ENCODE measurements at places on chromosomes 12 and 14.

DNA sequence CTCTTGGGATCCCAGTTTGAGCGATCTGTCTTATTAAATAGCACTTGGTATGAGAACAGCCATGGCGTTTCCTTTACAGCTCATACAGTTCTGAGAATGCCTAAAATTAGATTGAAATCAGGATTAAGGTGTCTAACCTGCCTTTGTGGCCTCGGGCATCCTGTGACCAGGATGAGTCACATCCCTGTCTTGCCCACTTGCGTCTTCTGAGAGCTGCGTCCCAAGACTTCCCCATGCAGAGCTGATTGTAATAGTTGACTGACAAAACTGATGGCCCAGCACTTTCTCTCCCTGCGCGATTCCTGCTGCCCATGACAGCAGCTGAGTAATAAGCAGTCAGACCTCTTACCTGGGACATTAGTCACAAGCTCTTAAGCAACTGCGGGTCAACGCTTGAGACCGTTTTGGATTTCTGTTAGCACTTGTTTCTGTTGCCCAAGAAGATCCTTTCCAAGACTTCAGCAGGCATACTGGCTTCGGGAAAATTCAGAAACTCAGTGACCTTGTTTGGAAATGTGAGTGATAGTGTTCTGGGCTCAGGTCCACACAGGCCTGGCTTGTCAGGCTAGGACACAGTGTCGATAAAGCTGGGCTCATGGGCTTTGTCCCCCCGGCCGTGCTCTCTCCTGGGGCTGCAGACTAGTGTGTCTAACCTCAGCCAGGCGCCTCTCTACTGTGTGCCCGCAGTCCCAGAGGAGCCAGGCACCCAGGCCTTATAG, 169.9 kb upstream of the HIF1A start:
- DNase-seq: no peak

DNA sequence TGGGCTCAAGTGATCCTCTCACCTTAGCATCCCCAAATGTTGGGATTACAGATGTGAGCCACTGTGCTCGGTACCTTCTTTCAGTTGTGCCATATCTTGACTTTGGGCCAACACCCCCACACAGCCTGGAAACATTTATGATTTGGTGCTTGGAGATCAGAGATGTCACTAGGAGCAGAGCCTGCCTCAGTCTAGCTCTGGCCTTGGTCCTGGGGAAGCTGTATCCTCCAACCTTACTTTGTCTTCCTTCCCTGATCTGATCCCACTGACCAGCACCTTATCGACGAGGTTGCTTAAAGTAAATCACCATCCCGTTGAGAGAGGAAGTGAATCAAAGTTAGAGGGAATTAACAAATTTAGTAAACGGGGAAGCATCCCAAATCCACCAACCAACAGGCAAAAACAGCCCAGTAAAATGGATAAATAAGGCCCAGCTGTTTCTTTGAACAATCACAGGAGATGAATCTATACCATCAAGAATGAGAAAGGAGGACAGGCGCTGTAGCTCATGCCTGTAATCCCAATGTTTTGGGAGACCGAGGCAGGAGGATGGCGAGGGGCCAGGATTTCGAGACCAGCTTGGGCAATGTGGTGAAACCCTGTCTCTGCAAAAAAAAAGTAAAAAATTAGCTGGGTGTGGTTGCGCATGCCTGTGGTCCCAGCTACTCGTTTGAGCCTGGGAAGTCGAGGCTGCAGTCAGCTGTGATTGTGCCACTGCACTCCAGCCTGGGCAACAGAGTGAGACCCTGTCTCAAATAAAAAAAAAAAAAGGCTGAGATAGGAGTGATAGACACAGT, 3.4 kb downstream of the PLBD2 start:
- no peak for DNase-seq

GRCh38 chr12:52203079-52203921, 11.5 kb upstream of the KRT80 start:
- DNase-seq: peak; percentile 85

- DNase-seq: no peak
Measured at GRCh38 chr14:38342803-38343202, 86.9 kb upstream of the CLEC14A start.

DNA sequence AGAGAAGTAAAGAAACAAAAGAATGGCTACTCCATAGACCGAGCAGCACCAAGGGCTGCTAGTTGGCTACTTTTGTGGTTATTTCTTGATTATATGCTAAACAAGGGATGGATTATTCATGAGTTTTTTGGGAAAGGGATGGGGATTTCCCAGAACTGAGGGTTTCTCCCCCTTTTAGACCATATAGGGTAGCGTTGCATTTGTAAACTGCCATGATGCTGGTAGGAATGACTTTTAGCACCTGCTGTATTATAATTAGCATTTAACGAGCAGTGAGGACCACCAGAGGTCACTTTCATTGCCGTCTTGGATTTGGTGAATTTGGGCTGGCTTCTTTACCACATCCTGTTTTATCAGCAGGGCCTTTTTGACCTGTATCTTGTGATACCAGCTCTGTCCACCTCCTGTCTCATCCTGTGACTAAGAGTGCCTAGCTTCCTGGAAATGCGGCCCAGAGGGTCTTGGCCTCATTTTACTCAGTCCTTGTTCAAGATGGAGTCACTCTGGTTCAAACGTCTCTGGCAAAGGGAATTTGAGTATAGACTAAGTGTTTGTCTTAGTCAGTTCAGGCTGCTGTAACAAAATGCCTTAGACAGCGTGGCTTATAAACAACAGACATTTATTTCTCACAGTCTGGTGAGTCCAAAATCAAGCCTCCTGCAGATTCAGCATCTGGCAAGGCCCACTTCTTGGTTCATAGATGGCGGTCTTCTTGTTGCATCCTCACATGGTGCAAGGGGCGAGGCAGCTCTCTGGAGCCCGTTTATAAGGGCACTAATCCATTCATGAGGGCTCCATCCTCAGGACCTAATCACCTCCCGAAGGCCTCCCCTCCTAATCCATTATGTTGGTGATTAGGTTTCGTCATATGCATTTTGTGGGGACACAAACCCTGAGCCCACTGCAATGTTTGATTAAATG, 348.3 kb upstream of the SFSWAP start:
- no peak for DNase-seq

DNA sequence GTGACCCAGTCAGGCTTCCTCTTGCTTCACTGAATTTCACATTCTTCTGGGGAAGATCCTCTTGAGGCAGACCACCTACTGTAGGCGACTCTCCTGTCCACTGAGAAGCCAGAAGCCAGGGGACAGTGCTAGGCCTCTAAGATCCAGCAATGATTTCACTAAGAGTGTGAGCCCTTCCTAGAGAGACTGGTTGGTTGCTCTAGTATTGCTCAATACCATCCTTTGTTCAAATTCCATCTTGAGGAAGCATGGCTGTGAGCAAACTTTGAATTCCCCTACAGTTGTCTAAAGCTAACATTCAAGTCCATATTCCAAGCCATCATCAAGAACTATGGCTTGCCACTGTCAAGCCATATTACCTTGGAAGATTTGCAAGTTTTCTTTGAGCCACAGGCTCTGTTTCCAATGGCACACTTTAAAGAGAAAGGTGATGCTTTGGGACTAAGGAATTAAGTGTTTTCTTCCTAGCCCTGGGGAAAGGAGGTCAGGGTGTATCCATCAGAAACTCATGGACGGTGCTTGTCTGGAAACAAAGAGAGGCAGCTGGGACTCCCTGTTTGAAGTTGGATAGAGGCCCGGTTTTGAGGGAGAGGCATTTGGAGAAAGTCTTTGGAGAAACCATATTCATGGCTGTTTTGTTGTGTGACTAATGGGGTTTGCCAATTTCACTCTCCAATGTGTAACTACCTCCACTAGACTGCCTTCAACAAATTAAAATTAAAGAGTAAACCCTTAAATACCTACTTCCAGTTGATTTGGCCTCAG, 1217.9 kb downstream of the VRK1 start:
- no peak for DNase-seq

DNA sequence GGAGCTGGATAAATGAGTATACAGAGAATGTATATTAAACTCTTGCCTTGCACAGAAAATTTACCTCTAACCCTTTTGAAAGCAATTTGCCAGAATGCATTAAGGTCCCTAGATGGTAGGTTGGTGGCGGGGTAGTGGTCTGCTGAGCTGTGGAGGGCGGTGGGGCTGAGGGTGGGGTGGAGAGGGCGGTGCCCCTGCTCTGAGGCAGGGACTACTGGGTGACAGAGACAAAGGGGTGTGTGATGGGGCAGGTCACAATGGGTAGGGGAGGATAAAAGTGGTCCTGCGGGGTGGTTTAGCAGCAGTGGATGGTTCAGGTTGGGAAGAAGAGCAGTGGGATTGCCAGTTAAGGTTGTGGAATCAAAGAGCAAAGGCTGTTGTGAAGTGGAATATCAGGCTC, at the start of gene GARIN6:
Gene GARIN6 (plus strand): TSS at position 301 of the 400 bp plus-strand sequence. CDS start 422 bp downstream, outside the sequence.
- no peak for DNase-seq

GRCh38 chr12:24719293-24719721, 229.6 kb downstream of the BCAT1 start:
- no peak for DNase-seq
